ENCODE measurements at places on chromosomes 7 and 10. TPM values are rescaled to one million over a fixed set of nuclear protein-coding genes. Genes with fewer than 3 reads are reported as not detected.

Gene PRPS1L1
- total RNA-seq: not detected

- DNase-seq: no peak
- no peak overlapping the region for H3K27ac ChIP-seq
- no peaks in the 10 kb centered on the region for H3K4me1 ChIP-seq
Observed at GRCh38 chr10:129329385-129330055, 137.5 kb upstream of the MGMT start.

GRCh38 chr10:34333513-34333912, 481.6 kb downstream of the PARD3 start:
- no peaks in the 10 kb centered on the region for H3K36me3 ChIP-seq
- no peak overlapping the region for H3K27ac ChIP-seq
- H3K4me1 ChIP-seq: no peaks in the 10 kb centered on the region
- no peak overlapping the region for H3K4me3 ChIP-seq
- no peak for DNase-seq

GRCh38 chr7:21028599-21028998, 241.9 kb upstream of the SP8 start:
- H3K36me3 ChIP-seq: no peaks in the 10 kb centered on the region
- peaks cover 6% of the 10 kb centered on the region for H3K27me3 ChIP-seq
- no peak for DNase-seq
- H3K4me1 ChIP-seq: no peaks in the 10 kb centered on the region
- H3K27ac ChIP-seq: no peak overlapping the region

DNA sequence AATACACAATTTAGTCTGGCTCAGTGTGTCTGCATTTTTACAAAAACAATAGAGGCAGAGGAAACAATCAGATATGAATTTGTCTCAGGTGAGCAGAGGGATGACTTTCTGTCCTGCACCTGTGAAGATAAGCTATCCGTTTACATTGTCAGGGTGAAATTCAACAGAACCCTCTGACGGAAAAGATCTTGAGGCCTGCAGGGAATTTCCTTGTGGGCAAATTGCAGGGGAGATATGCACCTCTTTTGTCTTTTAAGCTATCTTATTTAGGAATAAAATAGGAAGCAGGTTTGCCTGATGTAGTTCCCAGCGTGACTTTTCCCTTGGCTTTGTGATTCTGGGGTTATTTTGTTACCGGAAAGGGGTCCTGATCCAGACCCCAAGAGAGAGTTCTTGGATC, 325.1 kb downstream of the GALNT17 start:
- H3K36me3 ChIP-seq: no peaks in the 10 kb centered on the region
- peaks cover 20% of the 10 kb centered on the region for H3K4me1 ChIP-seq
- H3K4me3 ChIP-seq: no peak overlapping the region
- no peak overlapping the region for H3K27ac ChIP-seq
- no peaks in the 10 kb centered on the region for H3K27me3 ChIP-seq

DNA sequence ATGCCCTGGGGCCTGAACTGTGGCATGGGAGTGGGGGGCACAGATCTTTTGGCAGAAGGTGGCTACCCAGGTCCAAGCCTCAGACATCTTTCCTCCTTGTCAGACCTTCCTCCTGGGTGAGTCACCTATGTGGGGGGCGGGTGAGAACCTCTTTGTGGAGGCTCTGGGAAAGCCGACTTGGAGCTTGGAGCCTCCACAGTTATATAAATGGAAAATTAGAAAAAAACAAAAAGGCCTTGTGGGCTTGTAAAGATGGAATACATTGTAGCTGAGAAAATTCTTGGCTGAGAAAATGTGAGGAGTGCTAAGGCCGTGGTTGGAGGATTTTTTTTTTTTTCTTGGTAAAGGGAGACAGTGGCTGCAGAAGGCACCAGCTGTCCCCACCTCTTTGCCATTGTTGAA, 292.5 kb downstream of the CCDC3 start:
- peaks cover 12% of the 10 kb centered on the region for H3K4me1 ChIP-seq
- no peak for DNase-seq
- no peaks in the 10 kb centered on the region for H3K36me3 ChIP-seq
- H3K27me3 ChIP-seq: no peaks in the 10 kb centered on the region
- H3K4me3 ChIP-seq: no peak overlapping the region

Measured in heart right ventricle (tissue), 16 donors.